NCI-H524 (cell line): ENCODE measurements at places on chromosomes 4 and X.
A peak's percentile ranks its signal among the peaks of the same experiment; 100 is the strongest.

- DNase-seq: peak; percentile 1
Observed at GRCh38 chr4:99504804-99505502, 5.9 kb upstream of the C4orf17 start.

- no peak for DNase-seq
Observed at GRCh38 chr4:104749062-104749461, 254.4 kb upstream of the CXXC4 start.

GRCh38 chr4:24880186-24880585 is 32.7 kb downstream of the CCDC149 start:
- DNase-seq: no peak

- no peak for DNase-seq
Observed at GRCh38 chrX:150240643-150240970, 122.5 kb upstream of the MAMLD1 start.

DNA sequence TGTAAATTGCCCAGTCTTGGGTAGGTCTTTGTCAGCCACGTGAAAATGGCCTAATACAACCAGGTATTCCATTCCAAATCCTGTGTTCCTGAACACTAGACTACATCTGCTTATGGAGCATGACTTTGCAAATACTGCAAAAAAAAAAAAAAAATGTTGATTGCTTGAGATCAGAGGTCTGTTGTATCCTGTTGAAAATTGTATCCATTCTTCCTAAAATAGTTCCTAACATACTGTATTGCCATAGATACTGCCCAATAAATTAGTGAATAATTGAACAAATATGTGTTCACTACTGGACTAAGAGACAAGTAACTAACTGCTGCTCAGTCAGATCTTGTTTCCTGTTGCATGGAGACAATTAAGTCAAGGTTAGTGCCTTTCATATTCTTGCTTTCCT is 164.3 kb upstream of the PABPC4L start:
- no peak for DNase-seq

DNA sequence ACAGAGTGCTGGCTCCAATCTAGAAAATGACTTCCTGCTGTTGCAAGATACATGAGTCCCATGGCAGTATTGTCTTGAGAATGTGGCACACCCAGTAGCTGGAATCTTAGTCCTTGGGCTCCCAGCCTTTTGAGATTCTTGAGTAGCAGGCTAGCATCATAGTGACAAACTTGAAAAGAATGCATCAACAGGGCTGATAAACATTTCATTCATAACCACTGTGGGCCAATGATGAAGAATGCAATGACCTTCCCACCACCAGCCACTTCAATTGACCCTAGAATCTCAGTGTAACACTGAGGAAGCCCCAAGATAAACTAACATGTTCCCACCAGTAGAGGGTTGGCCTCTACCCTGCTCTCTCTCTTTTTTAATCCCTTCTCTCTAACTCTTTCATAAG is 329.3 kb downstream of the GBA3 start:
- no peak for DNase-seq
